ENCODE measurements at places on chromosomes 6 and 20.

DNA sequence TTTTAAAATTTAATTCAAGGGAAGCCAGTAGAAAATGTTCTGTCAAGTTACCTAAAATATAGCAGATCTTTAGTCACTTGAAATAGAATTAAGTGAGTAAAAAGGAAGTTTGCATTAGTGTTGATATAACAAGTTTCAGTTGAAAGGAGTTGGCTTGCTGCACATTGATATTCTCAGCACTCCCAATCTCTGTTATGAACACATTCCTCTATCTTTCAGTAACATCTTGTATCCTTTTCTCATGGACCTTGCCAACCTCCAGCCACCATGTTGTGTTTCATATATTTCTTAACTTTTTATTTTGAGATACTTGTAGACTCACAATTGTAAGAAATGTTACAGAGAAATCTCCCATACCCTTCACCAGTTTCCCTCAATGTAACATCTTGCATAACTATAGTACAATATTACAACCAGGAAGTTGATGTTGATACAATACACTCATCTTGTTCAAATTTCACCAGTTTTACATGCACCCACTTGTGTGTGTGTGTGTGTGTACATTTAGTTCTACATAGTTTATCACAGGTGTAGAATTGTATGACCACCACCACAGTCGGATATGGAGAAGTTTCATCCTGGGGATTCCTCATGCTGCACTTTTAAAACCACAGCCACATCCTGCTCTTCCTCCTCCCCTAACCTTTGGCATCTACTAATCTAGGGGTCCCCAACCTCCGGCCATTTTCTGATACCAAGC lies 20.2 kb upstream of the PAQR8 start:
- DNase-seq, result no peak

GRCh38 chr6:53335224-53335994 lies 13.3 kb downstream of the ELOVL5 start:
- no peak for DNase-seq

GRCh38 chr6:33744895-33745546 lies 1.7 kb downstream of the IP6K3 start:
- no peak for DNase-seq

- DNase-seq, result peak; percentile 36
Measured at GRCh38 chr6:13914351-13914750, 10.4 kb upstream of the RNF182 start.

DNA sequence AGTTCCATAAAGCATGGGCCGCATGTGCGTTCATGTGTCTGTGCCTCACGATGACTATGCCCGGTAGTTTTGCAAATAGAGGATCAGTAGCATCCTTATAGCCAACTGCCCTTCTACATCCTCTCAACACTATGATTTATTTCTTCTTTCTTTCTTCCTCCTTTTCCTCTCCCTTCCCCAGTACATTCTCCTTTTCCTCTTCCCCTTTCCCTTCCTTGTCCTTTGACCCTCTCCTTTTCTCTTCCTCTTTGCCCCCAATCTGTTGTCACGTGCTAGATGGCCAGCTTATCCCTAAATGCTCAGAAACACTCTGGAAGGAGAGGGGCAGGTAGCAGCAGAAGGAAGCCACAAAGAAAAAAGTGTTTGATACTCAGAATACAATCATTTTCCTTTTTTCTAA lies 20.2 kb upstream of the ADGRF1 start:
- no peak for DNase-seq

DNA sequence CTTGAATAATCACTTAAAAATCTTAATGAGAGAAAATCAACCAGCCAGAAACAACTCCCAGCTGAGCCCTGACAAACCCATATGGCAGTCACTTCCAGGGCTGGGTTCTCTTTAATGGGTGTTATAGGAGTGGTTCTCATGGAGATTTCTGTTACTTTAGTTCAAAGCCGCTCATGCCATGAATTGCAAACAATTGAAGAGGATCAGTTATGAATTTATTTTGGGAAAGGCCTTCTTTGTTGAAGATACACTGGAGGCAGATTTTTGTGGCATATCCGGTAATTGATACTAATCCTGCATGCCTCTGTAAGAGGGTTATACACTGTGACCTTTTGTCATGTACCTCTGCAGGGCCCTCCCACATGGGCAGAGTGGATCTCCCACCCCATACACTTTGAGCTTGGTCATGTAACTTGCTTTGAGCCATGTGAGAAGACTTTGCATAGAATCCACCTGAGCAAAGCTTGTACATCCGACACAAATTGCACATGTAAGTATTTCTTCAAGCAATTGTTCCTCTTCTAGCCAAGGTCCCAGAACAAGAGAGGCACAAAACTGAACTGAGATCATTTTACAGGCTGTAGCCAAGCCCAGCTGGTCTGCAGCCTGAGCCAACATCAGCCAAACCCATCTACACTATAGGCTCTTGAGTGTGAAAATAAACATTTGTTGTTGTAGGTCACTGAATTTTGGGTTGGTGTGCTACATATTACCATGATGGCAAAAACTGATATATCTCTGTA lies 492.3 kb downstream of the PREX1 start:
- no peak for DNase-seq

DNA sequence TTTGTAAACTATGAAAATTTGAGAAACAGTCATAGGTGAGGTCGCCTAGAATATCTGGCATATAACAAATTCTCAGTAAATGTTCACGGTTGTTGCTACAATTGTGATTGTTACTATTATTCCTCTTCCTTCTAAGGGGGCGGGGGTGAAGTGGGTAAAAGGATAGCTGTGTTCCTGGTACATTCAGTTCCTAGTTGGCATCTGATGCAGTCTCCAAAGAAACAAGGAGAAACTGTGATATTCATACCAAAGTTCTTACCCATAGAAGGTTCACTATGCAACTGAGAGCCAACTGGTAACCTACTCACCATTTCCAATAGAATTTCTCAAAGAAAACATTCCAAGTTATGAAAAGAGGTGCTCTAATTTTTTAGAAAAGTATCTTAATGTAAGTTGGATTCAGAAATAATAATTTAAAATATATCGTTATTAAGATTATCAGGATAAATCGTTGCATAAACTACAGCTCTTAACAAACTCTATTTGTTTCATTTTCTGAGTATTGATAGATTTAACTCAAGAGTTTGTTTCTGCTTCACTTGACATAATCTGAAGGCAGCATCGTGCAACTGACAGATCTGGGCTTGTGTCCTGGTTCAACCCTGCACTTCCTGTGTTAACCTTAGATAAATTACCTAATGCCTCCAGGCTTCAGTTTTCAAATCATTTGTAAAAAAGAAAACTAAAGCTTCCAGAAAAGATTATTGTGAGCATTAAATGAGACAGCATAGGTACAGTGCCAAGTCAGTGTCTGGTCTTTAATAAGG lies 13.3 kb upstream of the MAP7 start:
- DNase-seq, result no peak

- no peak for DNase-seq
Measured at GRCh38 chr6:29726001-29726400, 2.8 kb downstream of the HLA-F start.

GRCh38 chr20:37193226-37193625 lies 13.9 kb upstream of the MROH8 start:
- no peak for DNase-seq

GRCh38 chr20:64083804-64084684 lies at the start of gene LKAAEAR1:
Gene LKAAEAR1 (minus strand): TSS chr20:64084398. CDS start chr20:64084219, 179 bp downstream.
- DNase-seq, result no peak

DNA sequence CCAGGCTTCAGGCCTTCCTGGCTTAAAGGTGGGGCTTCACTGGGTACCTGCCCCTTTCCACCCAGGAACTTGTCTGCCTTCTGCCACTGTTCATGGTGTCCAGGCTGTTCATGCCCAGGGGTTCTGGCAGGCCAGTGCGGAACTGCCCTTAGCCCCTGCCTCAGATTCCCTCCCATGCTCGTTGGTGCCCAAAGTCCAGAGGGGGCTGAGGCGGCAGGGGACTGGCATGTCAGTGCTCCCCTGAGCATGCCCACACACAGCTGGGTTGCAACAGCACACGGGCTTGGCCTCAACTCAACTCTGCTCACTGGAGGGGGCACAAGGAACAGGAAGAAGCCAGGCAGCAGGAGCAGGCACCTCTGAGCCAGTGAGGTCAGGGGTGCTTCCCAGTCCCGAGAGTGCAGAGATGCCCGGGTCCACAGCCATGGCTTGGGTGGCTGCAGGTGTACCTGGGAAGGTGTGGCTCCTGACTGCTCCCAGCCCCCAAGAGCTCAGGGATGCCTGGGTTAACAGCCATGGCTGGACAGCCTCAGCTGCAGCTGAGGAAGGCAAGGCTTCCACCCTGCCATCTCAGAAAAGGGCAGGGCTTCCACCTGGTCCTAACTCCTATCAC lies 845.9 kb downstream of the EYS start:
- no peak for DNase-seq

- no peak for DNase-seq
Measured at GRCh38 chr20:21324126-21324525, 21.0 kb downstream of the XRN2 start.

- DNase-seq, result no peak
Measured at GRCh38 chr20:62649140-62649539, 6.8 kb downstream of the SLCO4A1 start.

DNA sequence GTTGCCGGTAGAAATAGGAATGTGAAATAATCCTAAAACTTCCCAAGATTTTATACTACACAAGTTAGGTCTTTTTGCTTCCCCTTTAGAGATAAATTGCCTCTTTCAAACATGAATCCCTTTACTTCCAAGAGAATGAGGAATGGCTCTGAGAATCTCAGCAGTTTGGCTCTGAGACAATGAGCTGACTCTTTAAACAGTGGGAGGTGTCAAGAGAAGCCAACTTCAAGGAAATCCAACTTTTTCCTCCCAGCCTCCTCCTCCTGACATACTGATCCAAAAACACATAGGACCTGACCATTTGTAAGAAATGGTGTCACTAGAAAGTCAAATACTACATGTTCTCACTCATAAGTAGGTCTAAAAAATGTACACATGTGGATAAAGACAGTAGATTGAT lies 154.2 kb downstream of the ALDH8A1 start:
- no peak for DNase-seq

GRCh38 chr20:48105526-48105925 lies 320.2 kb upstream of the SULF2 start:
- DNase-seq, result no peak

GRCh38 chr6:1735239-1735803 lies 125.6 kb downstream of the FOXC1 start:
- DNase-seq, result no peak

Data from stromal cell of bone marrow (primary cell).